ENCODE measurements at places on chromosomes 2 and 18.

DNA sequence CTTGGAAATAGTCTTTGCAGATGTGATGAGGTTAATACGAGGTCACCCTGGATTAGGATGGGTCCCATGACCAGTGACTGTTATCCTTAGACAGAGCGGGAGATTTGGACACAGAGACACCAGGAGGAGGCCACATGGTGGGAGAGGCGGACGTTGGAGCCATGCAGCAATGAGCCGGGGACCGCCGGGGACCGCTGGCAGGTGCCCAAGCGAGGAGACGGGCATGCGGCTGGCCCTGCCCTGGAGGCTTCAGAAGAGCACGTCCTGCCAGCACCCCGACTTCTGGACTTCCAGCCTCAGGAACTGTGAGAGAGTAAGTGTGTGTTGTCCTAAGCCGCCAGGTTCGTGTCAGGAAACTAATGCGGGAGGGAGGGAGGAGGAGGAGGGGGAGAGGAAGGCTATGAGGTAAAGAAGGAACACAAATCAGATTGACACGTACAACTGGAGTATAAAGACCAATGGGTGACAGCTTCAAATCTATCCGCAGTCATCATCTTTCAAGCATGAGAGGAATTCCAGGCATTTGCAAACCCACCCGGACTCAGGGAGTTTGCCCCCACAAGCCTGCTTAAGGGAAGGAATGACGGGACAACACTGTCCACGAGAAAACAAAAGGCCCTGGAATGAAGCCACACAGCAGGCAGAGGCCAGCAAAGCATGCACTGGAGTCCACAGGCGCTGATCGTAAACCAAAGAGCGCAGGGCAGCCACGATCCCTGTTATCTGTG lies 11.6 kb upstream of the BOK start:
- DNase-seq, result peak; percentile 79

GRCh38 chr18:56267334-56267733 lies 371.1 kb downstream of the TXNL1 start:
- no peak for DNase-seq

- no peak for DNase-seq
These were observed 96.7 kb downstream of the RHOB start for GRCh38 chr2:20543469-20544152.

GRCh38 chr2:224946895-224947294 lies 95.4 kb downstream of the DOCK10 start:
- DNase-seq, result no peak

- DNase-seq, result no peak
These were observed 10.5 kb downstream of the DOK6 start for GRCh38 chr18:69411199-69411598.

GRCh38 chr2:96449174-96449573 lies 56.0 kb downstream of the NEURL3 start:
- DNase-seq, result no peak

DNA sequence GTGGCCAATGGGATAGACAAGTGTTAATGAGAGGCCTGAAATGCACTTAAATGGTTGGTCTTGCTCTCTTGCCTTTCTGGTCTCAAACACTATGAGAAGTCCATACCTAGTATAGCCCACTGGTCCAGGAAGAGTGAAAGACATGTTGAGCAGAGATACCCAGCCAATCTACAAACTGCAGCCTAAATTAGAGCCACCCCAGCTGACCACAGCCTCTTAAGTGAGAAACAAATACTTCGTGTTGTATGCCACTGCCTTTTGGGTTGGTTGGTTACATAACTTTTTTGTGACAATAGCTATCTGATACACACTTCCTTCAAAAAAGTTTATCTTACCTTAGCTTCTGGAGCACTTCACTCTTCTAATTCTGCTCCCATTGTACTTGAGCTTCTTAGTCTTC lies 8.8 kb upstream of the EXOC6B start:
- DNase-seq, result no peak

GRCh38 chr18:48687346-48688042 lies 148.7 kb downstream of the CTIF start:
- no peak for DNase-seq

GRCh38 chr2:224004105-224004695 lies 34.9 kb downstream of the SERPINE2 start:
- DNase-seq, result no peak

- no peak for DNase-seq
These were observed 15.6 kb upstream of the NFATC1 start for GRCh38 chr18:79379931-79380815.

GRCh38 chr2:188244383-188244782 lies 47.3 kb upstream of the GULP1 start:
- DNase-seq, result no peak

DNA sequence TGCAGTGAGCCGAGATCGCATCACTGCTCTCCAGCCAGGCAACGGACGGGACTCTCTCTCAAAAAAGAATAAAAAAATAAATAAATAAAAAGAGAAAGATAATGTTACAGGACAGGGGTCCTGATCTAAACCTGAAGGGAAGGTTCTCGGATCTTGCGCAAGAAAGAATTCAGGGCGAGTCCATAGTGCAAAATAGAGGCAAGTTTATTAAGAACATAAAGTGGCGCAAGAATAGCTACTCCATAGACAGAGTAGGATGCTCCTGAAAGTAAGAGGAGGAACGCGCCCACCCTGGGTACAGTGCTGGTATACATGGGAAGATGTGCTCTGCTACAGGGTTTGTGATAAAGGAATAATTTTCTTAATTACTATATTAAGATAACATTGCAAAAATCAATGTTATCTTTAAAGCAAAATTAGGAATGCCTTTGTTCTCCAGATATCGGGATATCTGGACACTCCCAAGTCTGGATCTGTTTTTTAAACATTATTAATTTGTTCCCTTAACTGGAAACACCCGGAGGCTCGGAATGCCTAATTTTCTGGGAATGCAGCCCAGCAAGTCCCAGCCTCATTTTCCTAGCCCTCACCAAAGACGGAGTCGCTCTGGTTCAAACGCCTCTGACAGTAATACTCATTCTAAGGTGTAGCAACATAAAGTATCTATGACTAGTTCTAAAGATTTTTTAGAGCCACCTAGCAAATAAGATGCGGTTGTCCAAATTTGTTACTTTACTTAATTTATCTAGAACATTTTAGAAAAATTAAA lies 38.8 kb downstream of the ACSL3 start:
- no peak for DNase-seq

- no peak for DNase-seq
These were observed at the start of gene COMMD1 for GRCh38 chr2:61905372-61906185. COMMD1 (plus strand) TSS chr2:61905674; CDS start chr2:61905679, 5 bp downstream.

DNA sequence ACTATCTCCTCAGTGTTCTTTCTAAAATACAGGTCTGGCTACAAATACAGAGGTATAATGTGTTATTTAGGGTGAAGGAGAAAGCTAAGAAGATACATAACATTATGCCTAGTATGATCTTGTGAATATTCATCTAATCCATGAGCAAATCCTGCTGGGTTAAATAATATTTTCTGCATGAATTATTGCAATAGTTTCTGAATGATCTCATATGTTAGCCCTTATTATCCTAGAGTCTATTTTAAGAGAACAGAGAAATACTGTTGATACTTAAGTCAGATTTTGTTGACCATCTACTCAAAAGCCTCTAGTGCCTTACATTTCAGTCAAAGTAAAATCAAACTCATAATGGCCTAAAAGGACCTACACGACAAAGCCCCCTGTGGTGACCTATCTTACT lies 382.3 kb downstream of the FIGN start:
- DNase-seq, result no peak

DNA sequence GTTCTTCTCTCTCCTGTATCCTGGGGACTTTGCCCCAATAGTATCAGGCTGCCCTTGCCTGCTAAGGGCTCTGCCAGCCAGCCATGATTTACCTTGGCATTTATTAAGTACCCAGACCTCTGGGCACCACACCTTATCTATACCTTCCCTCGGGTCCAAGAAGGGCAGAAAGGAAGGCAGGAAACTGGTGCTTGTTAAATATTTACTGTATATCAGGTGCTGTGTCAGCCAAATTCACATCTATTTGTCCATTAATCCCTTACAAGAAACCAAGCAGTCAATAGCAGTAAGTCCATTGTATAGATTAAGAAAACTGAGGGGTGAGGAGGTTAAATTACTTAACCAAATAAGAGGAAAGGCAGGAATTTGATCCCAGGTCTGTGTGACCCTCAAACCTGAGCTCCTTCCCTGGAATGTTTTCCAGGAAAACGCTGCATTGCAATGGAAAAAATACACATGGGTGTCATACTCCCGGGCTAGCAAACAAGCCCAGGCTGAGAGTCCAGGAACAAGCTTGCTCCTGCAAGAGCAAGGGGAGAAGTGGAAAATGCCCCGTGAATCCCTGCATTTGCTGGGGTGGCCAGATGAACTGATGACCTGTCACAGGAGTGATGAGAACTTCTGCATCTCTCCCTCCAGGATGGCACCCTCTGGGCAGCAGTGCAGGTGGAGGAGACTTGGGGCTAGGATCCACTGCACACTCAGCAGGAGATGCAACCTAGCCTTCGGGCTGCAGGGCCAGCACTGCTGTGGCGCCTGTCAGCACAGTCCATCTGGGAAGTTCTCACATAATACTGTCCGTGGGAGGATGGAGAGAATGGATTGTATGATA lies 30.4 kb downstream of the CIB4 start:
- DNase-seq, result no peak

DNA sequence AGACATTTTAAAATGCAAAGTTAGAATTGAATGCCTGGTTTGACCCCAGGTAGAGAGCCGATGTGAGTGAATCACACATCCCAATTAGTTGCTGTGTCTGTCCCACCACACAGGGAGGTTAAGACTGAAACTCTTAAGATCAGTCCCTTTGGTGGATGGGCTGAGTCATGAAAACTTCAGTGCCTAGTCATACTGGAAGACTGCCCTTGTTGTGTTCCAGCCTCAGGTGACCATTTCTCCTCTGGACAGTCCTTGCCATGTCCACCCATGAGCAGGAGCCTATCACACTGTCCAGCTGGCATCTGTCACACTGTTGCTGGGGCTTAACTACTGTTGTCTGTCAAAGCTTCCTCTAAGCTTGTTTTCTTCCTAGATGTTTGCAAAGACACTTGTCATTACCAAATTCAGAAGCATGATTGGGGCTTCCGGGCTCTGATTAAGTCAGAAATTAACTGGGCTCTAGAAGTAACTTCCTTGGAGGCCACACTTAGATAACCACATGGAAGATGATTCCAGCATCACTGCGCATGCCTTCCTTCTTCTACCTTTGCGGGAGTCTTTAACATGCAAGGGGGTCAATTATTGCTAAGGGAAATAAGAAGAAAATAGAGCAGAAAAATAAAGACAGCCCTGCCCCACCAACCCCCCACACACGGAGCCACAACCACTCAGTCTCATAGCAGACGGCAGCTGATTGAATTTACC lies 21.3 kb downstream of the CYRIA start:
- DNase-seq, result no peak

DNA sequence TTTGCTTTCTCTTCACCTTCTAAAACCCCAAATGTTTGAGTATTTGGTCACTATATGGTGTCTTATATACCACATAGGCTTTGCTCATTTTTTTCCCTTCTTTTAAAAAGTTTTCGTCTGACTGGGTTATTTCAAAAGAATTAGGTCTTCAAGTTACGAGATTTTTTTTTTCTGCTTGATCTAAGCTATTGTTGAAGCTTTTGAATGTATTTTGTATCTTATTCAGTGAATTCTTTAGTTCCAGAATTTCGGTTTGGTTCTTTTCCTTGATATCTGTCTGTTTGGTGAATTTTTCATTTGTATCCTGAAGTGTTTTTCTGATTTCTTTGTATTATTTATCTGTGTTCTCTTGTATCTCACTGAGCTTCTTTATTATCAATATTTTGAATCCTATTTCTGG lies 93.5 kb downstream of the ARL6IP6 start:
- no peak for DNase-seq

DNA sequence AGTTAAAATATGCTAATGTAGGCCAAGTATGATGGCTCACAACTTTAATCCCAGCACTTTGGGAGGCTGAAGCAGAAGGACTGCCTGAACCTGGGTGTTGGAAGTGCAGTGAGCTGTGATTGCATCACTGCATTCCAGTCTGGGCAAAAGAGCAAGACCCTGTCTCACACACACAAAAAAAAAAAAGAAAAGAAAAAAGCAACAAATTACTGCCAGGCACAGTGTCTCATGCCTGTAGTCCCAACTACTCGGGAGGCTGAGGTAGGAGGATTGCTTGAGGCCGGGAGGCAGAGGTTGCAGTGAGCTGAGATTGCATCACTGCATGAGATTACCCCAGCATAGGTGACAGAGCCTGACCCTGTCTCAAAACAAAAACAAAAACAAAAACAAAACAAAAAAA lies 110.6 kb downstream of the PRELID3A start:
- DNase-seq, result no peak

GRCh38 chr2:158497486-158497885 lies 40.7 kb downstream of the PKP4 start:
- no peak for DNase-seq

- DNase-seq, result no peak
These were observed 11.0 kb upstream of the UBE2F start for GRCh38 chr2:237955640-237956401.

GRCh38 chr2:26462511-26463243 lies 15.2 kb downstream of the OTOF start:
- no peak for DNase-seq

- no peak for DNase-seq
These were observed 1.6 kb upstream of the GPR45 start for GRCh38 chr2:105239924-105240323.

GRCh38 chr2:227655454-227655853 lies 11.2 kb upstream of the SCYGR5 start:
- DNase-seq, result peak; percentile 46

DNA sequence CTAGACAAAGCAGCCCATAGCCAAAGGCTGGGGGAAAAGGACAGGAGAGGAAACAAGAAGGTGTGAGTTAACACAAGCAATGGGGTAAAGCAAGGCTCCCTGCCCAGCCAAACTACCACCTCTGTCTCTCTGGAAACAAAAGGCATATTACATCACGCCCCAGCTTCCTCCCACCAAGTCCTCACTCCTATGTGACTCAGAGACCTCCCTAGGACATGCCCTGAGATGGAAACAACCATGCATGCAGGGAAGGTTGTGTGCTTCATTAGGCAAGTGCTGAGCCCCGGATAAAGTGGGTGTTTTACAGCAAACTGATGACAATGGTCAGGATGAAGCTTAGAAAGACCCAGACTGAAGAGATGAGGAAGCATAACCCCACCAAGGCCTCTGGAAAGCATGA lies 9.0 kb upstream of the ATRAID start:
- DNase-seq, result no peak

- no peak for DNase-seq
These were observed 480.4 kb downstream of the KCNJ3 start for GRCh38 chr2:155178921-155179320.

- DNase-seq, result no peak
These were observed 50.1 kb downstream of the SPRED2 start for GRCh38 chr2:65382323-65382722.

DNA sequence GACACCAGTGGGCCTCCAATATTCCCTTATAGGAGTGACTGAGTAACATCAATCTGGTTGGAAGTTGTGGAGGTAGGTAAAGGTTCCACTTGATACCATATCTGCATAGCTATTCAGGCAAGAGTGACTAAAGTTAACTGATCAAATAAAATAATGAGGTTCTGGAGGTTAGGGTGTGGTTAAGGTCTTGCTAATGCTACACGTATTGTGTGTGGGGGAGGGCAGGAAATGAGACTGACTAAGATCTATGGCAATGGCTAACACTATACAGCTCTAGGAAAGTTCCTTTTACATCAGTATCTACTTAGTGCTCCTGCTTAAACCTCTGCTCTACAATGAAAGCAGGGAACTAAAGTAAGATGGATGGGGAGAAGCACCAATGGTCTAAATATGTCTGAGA lies 149.1 kb upstream of the MGAT5 start:
- DNase-seq, result no peak

Measured in 8988T (cell line).